ENCODE measurements at places on chromosomes 11 and 22.
A peak's percentile ranks its signal among the peaks of the same experiment; 100 is the strongest.

DNA sequence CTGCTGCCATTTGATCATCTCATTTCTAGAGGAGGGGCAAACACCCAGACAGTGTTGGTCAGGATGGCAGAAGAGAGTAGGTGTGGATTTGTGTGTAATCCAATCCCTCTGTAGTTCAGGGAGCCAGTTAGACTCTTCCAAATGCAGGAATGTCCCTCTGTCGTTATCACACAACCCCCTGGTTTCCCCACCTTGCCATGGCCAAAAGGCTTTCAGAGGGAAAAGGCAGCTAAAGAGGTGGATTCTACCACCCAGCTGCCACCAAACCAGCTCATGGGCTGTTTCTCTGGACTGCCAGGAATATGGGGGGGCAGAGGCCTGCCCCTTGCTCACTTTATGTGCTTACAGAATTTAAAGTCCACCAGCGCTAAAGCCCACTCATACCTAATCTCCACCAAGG is 18.1 kb downstream of the TSKU start:
- no peak for DNase-seq

- DNase-seq: no peak
Measured at GRCh38 chr22:49411236-49411635, 416.4 kb downstream of the BRD1 start.

DNA sequence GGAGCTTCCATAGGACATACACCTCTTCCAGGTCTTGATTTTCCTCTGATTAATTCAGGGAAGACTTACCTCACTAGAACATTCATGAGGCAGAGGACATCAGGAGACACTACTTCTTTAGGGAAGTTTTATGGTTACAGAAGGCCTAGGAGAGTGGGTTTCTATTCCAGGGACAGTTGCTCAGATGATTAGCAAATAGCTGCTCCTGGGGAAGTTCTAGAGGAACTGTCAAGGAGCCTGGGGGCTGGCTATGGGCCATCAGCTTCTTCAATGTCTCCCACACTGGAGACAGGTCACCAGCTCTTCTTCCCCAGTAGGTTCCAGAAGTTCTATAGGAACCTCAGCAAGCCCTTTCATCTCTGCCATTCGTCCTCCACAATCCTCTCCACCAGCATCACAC is 11.5 kb upstream of the OR10A5 start:
- no peak for DNase-seq

- no peak for DNase-seq
Measured at GRCh38 chr22:25645266-25645665, 80.8 kb downstream of the GRK3 start.

DNA sequence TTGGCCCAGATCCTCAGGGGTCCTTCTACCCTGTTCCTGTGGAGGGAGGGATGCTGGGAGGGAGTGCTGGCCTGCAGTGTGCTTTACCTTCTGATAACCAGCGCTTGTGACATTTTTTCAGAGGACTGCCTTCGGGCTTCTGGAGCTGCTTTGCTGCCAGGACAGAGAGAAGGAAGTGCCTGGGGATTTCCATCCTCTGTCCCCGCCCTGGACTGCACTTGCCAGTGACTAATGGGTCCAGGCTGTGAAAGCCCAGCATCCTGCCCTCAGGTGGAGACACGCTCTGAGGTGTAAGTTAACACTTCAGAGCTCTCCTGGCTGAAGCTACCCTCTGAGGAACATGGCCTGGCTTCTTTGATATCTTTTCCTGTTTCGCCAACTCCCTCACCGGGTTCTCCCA is 158.7 kb upstream of the SYT13 start:
- DNase-seq: no peak

GRCh38 chr11:134270250-134270714 is 5.9 kb upstream of the GLB1L3 start:
- no peak for DNase-seq

DNA sequence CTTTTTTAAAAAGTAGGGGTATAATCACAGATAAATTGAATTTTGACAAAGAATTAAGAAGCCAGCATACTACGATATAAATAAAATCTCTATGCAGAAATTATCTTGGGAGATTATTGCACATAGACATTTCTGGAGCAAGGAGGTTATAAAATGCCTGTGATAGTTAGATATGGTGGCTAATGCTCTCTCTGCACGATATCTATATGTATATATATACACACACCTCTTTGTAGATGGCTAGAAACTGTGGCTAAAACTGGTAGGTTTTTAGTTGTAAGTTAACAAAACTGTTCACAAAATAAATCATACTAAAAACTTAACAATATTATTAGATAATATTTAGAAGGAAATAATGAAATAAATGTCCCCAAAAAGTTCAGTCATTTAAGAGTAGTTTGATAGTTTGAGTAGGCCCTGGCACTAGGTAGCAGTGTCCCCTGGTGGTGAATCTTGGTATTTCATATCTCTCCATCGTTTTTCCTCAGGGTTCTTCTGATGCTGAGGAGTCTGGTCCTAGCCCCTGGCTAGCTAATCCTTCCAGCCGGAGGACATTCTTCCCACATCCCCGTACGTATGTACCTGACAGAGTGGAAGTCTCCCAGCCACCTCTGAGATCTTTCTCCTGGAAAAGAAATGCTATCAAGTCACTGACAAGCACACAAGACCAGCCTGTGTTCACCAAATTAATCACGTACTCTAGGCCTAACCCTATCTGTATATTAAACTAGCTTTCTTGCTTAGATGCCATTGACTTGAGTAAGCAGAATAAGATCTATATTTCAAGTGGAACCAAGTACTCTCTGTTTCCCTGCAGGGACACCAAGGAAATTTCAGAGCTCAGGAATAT is 32.2 kb downstream of the ART5 start:
- DNase-seq: peak; percentile 32

- peak; percentile 93 for DNase-seq
Measured at GRCh38 chr22:35350539-35351503, 30.1 kb upstream of the HMOX1 start.

DNA sequence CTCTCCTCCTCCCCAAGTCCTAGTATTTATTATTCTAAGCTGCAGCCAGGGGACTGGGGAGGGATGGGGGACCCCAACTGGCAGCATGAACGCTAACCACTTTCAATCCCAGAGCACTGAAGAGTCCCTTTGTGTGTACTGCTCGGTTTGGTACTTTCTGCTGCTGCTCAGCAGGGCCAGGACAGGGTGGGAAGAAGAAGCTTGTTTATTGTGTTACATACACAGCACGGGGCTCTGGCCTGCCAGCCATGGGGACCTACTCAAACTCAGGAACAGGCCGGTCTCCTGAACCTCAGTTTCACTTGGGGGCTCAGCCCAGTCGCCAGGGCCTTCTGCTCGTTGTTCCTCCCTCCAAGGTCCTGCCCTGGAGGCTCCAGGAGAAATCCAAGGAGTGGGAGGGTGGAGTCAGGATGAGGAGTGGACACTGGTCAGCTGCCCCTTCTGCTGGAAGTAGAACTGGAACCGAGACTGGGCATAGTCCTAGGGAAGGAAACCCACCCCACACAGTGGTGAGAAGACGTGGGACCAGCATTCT is 616 bp upstream of the CPT1B start:
- no peak for DNase-seq

DNA sequence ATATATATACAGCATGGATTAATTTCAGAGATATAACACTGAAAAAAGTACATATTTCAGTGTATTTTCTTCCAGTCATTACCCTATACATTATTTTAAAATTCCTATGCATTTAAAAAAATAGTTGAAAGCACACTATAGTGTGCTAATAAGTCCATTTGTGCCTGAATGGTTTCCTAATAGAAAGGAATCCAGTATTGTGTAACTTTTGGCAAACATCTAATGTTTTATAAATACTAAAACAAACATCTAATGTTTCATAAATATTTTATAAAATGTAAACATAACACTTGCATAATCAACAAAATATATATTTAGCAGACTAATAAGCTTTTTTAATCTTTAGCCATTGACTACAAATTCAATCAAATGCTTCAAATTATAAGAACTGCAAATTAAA is 126.6 kb upstream of the FIBIN start:
- DNase-seq: no peak

DNA sequence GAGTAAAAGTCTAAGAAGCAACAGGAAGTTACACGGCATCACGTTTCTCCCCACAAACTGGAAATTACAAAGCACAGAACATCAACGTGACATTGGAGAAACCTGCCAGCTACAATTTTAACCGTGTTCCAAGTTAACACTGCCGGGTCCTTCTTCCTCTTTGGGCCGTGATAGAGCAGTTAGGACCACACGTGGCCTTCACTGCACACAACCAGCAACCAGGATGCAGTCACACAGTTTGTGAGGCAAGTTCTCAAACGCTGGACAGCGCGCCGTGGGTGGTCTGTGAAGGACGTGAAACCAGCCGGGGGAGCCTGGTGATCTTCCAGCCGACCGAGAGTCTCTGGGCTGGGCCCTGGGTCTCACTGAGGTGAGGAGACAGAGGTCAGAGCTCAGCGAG is 14.6 kb downstream of the C11orf21 start:
- DNase-seq: no peak

DNA sequence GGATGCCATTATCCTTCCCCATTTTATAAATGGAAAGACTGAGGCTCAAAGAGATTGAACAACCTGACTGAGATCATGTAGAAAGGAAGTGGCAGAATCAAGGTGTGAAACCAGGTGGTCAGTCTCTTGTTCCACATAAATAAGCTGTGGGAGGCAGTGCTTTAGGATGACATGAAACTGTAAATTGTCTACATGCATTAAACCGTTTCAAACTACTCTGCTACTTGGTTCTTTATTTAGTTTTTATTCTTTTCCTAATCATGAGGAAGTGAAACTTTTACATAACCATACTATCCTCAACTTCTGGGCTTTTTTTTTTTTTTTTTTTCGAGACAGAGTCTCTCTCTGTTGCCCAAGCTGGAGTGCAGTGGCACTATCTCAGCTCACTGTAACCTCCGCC is 34.9 kb downstream of the CADM1 start:
- no peak for DNase-seq

DNA sequence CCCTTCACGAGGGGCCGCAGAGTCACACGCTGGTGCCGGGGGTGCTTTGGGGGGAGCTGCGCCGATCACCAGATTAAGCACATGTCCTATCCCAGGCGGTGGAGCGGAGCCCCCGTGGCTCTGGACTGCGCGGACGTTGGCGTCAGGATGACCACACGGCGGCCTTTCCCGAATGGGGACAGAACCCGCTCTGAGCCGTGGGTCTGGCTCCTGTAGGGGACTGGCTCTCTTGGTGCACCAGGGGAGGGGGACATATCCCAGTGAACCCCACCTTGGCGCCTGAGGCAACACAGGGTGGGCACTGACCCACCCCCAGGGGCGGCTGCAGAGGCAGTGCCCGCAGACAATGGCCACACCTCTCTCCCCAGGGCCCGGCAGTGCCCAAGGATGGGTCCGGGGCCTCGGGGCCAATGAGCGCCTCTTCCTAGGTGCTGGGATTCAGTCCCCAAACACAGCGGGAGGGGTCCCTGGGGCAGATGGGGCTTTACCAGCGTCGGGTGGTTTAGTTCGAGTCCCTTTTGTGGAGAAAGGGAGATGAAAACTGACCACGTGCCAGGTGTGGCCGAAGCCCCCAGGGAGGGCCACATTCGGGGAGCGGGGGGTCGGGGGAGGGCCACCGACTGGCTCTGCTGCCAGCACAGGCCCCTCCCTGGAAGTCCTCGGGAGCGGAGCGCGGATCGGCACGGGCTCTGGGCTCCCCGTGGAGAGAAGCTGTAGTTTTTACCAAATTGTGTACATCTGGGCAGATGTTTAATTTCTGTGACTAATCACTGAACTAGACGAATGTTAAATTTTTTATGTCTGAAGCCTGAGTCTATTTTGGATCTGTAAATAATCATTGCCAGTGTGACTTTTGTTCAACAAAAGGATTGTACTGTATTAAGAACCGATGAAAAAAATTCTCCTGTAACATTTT is 58.9 kb downstream of the GRAMD4 start:
- DNase-seq: no peak

- DNase-seq: no peak
Measured at GRCh38 chr22:49738566-49738965, 89.1 kb downstream of the BRD1 start.

GRCh38 chr11:122882857-122883645 is 492 bp downstream of the JHY start:
- DNase-seq: peak; percentile 76

DNA sequence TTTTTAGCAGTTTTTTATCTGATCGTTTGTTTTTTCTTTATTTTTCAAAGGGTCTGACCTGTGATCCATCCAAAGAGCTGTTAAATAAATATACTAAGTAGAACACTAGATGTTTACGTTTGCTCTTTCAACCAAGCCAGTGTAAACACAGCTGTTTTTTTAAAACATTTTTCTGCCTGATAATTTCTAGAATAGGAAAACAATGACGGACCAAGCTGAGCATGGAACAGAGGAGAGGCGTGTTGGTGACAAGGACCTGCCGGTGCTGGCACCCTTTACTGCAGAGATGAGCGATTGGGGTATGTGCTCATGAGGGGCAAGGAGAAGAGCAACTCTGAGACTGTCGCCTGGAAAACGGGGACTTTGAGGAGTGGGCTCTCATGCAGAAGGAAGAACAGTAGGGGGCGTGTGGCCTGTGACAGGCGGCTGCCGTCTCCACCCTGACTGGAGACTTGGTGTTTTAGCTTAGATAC is 28.6 kb upstream of the PANX2 start:
- peak; percentile 53 for DNase-seq

DNA sequence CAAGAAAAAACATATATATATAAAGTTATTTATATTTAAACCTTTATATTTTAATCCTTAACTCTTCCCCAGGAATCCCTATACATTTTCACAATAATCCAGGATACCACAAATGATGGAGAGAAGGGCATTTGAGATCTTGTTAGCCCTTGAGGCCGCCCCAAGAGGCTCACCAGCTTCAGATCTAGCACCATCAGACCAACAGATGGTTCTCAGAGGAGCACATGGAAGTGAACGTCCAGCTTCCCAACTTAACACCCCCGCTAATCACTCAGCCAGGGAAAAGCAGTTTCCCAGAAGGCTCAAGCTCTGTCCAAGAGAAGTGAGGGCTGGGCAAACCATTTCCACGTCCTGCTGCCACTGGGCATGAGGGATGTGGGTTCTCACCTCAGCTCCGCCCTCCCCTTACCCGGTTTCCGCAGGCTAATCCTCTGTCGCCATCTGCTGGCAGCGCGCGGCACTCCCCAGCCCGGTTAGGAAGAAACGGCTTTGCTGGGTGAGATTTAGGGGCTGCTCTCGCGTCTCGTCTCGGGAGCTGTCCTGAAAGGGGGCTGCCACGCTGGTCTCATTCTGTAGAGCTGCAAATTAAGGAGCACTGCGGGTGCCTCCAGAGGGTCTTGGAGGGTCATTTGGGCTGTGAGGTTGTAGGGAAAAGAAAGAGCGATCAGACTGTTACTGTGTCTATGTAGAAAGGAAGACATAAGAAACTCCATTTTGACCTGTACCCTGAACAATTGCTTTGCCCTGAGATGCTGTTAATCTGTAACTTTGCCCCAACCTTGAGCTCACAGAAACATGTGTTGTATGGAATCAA is 6.8 kb upstream of the FAM111A start:
- peak; percentile 95 for DNase-seq

Measured in nephron progenitor cell (in vitro differentiated cells).